Suprapubic skin (tissue), 4 donors: ENCODE measurements at places on chromosomes 11 and 22.

DNA sequence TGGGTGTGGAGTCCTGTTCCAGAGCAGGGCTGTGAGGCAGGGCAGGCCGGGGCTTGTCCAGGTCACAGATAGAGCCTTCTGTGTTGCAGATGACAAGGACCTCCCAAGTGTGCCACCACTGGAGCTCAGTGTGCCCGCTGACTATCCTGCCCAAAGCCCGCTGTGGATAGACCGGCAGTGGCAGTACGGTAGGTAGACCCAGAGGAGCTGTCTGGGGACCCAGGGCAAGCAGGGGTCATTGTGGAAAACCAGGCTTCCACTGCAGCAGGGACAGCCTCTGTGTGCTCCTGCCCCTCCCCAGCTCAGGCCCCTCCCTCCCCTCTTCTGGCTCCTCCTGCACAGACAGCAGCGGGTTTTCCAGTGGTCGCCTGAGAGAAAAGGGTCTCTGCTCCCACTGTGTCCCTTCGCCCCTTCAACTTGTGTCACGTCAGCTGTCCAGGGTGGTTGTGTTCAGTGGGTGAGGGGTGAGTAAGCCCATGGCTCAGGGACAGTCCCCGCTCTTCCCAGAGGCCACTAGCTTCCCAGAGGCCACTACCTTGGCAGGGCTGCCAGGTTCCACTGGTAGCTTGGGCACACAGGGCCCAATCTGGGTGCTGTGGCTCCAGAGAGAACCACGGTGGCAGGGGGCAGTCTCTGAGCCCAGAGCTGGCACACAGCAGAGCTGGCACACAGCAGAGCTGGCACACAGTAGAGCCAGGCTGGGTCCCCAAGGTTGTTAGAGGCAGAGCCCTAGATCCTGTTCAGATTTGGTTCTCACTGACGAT, 78.4 kb downstream of the MED15 start:
- H3K27ac ChIP-seq = no peak overlapping the region
- peak; percentile 62 for DNase-seq
- H3K27me3 ChIP-seq = no peaks in the 10 kb centered on the region
- H3K4me1 ChIP-seq = peaks cover 43% of the 10 kb centered on the region
- peak overlapping the region; percentile 1 for H3K4me3 ChIP-seq
- H3K36me3 ChIP-seq = peaks cover 67% of the 10 kb centered on the region

DNA sequence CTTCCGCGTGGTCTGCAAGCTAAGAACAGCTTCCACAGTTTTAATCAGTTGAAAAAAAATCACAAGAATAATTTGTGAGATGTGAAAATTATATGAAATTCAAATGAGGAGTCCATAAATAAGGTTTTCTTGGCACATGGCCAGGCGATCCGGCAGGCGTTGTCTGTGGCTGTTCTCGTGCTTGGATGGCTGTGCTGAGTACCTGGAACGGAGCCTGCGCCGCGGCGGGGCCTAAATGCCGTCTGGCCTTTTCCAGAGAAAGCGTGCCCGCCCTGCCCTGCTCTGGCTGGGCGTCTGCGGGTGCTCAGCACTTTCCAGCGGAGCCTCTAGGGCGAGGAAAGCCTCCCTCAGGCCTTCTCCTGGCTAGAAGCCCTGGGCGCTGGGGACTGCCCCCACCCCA, 41.8 kb downstream of the OSBPL5 start:
- DNase-seq = peak; percentile 94
- H3K36me3 ChIP-seq = peaks cover 44% of the 10 kb centered on the region
- H3K27me3 ChIP-seq = no peaks in the 10 kb centered on the region
- no peak overlapping the region for H3K4me3 ChIP-seq

- no peak for DNase-seq
- no peak overlapping the region for H3K27ac ChIP-seq
- H3K4me1 ChIP-seq = peaks cover 12% of the 10 kb centered on the region
- H3K27me3 ChIP-seq = peaks cover 9% of the 10 kb centered on the region
- no peak overlapping the region for H3K4me3 ChIP-seq
- peaks cover 3% of the 10 kb centered on the region for H3K36me3 ChIP-seq
Observed at GRCh38 chr11:128776424-128777284, 82.8 kb downstream of the FLI1 start.

- H3K27me3 ChIP-seq = no peaks in the 10 kb centered on the region
- H3K4me1 ChIP-seq = peaks cover 2% of the 10 kb centered on the region
- DNase-seq = no peak
- H3K27ac ChIP-seq = no peak overlapping the region
Observed at GRCh38 chr11:19659529-19659928, 53.1 kb upstream of the NAV2 start.

DNA sequence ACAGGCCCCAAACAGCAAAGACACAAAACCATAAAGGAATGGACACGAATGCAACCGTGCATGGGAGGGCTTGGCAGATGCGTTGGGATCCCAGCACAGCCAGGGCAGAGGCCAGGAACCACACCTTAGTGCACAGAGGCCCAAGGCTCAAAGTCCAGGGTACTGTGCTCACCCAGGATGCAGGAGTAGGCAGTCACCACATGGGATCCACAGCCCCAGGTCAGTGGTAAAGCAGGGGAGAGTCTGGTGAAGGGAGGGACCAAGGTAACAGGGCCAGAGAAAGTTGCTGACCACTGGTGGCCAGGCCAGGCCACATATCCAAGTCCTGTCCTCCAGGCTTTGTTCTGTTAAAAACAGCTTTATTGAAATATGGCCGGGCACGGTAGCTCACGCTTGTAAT, 6.5 kb upstream of the CERK start:
- H3K27me3 ChIP-seq = no peaks in the 10 kb centered on the region
- no peak overlapping the region for H3K27ac ChIP-seq

- no peak for DNase-seq
- no peaks in the 10 kb centered on the region for H3K27me3 ChIP-seq
- H3K27ac ChIP-seq = no peak overlapping the region
- no peak overlapping the region for H3K4me3 ChIP-seq
- H3K36me3 ChIP-seq = no peaks in the 10 kb centered on the region
Observed at GRCh38 chr11:28086569-28086968, 21.4 kb downstream of the KIF18A start.
